ENCODE measurements at places on chromosomes 12 and 14. TPM values are rescaled to one million over a fixed set of nuclear protein-coding genes. Genes with fewer than 3 reads are reported as not detected.

TGFB3 gene
- 200 TPM for polyA plus RNA-seq

GRCh38 chr14:63130531-63130930, 73.7 kb upstream of the RHOJ start:
- no peak for DNase-seq

DNA sequence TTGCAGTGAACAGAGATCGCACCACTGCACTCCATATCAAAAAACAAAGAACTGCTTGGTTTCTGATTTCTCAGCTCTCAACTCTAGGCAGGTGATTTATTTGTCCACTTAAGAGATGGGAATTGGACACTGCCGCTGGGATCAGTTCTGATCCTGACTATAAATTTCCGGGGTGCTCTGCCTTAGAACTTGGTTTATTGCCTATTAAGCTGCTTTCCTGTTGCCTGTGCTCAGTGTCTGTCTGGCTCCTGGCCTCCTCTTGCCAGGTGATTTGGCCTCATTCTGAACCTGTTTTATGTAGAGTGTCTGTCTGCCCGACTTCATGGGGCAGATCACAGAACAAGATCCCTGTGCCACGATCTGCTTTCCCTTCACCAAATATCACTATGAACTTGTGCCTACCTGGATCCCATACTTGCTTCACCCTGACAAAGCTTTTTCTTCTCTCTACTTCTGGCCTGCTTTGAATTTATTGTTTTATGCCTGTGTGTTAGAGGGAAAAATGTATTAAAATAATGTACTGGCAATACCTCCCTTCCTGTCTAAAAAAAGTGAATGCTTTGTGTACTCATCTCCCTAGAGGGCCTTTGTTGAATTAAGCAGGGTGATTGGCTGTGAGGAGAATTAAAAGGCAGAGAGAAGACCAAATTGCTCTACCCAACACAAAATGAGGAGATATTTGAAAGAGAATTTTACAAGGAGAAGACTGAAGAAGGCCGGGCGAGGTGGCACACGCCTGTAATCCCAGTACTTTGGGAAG, 27.6 kb downstream of the CDKN1B start:
- no peak for DNase-seq

SRRM4 gene
- 0.40 TPM for polyA plus RNA-seq

NTF3 gene
- polyA plus RNA-seq: 2.7 TPM

TTC6 gene
- polyA plus RNA-seq: 15.1 TPM

- no peak for DNase-seq
Measured at GRCh38 chr14:91893007-91893406, 25.7 kb upstream of the TC2N start.

PROX2 gene
- polyA plus RNA-seq: 2.2 TPM

- no peak for DNase-seq
Measured at GRCh38 chr14:39581474-39581873, 149.2 kb upstream of the FBXO33 start.

TC2N gene
- polyA plus RNA-seq: 29.2 TPM

DNA sequence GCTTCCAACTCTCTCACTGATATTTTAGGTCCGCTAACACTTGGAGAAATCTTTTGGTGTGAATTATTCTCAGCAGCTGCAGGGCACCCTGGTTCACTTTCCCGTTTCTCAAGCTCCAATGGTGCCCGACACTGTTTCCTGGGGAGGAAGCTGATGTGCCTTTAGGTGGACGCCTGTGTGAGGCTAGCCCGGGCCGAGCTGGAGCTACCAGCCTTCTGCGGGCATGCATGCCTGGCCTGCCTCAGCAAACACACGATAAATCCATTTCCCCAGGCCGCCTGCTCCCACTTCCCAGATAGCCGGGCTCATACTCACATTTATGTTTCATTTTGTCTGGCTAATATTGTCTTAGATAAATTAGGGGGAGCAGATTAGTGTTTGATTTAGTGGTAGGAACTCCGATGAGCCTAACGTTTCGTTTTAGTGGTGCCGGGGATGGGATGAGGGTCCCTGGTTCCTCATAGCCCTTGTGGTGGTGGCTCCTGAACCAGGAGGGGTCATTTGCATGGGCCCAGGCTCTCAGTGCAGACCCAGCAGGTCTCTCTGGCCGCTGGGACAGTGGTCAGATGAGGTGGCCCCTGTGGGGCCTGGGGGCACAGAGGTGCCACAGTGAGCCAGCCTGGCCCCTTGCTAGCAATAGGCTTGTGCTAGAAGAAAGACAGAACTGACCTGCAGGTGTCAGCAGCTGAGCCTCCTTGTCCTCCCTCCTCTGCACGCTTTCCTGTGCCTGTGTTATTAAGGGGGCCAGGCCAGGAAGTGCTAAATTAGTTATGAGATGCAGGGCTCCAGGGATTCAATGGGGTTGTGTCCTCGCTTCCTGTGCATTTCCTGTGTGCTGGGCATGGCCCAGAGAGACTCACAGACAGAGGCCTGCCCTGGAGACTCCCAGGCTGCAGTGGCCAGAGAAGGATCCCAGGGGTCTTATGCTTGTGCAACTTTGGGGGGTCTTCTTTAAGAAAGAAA, 88.3 kb downstream of the KIF26A start:
- no peak for DNase-seq

- no peak for DNase-seq
Measured at GRCh38 chr12:6846316-6846869, 4.7 kb downstream of the CDCA3 start.

BIN2 gene
- 5.0 TPM for polyA plus RNA-seq

KRT7 gene
- polyA plus RNA-seq: 21.6 TPM

DNA sequence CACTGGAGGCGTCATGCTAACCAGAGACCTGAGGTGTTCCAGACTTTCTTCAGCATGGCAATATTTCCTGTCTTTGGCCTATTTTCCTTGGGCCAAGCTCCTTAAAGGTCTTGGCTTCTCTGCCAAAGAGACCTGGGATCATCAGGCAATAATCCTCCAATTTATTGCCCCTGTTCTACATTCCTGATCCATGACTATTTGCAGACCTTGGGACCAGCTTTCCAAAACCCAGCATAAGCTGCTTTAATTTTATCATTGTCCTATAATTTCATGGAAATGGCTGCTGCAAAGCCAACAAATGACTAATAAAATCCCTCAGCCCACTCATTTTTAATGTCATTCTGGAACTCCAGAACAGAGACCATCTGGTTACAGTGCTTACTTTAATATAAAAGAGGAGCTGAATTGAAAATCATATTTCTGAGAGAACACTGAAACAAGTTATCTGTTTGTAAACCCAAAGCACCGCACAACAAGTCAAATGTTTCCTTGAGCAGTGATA, 166.9 kb upstream of the BTG1 start:
- DNase-seq: no peak

DNA sequence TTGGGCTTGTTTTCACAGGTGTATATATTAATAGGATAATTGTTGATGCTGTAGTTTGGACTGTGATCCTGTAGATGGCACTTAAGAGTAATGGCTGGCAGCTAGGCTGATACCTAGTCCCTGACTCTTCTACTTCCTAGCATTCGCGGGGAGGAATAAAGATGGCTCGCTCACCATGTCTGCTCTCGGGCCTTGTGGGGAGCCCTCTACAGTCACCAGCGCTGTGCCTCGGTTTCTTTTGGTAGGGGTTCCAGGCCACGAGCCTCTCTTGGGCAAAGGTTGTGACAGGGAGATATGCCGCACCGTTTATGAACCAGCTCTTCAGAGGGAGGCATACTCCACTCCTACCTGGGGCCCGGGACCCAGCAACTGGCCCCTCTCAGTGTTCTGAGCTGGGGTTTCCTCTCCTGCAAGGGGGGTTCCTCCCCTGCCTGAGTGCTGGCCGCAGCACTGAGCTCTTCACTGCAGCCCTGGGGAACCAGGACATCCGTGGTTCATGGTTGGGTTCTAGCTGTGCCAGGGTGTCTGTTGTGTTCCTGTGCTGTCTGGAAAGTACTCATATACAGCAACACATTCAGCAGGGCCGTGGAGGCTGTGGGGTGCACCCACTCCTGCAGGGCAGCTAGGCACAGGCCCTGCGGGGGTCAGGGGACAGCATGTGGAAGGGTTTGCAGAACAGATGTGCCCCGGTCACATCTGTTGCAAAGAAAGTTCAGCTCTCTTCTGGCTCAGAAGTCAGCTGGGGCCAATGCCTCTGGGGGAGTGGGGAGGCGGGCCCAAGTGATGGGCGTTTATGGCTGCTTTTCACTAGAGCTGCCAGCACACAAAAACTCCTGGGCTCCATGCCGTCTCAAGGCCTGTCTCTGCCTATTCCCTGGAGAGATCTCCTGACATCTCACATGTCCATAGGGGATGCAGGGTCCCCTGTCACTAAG, 147.9 kb downstream of the PPFIA2 start:
- no peak for DNase-seq

GRCh38 chr12:110311903-110312302, 30.9 kb downstream of the ATP2A2 start:
- no peak for DNase-seq

NPFF gene
- 0.65 TPM for polyA plus RNA-seq

KLRK1 gene
- 2.3 TPM for polyA plus RNA-seq

DNA sequence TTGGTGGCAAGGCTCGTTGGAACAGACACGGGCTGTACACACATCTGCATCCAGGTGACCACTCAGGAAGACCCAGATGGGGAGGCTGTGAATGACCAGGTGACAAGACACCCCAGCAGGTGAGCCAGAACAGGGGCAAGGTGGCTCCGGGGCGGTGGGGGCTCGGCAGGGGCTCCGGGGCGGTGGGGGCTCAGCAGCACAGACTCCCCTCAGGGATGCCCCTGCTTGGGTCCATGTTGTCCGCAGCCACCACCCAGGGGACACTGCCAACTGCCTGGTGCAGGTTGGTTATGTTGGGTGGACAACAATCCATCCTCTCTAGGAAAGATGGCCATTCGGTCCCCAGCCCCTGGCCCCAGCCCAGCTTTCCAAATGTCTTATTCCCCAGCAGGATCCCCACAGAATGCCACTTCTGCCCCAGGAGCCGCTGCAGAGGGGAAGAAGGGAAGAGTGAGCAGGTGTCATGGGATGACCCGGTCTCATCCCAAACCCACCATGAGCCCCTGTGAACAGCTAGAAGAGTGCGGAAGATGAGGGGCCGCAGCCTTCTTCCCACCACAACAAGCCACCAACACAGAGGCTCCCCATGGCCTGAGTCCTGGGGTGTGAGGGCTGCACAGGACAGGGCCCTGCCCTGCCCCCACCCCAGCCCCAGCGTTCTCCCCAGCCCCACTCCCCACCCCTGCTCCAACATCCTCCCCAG, 31.4 kb upstream of the C14orf180 start:
- no peak for DNase-seq

DNA sequence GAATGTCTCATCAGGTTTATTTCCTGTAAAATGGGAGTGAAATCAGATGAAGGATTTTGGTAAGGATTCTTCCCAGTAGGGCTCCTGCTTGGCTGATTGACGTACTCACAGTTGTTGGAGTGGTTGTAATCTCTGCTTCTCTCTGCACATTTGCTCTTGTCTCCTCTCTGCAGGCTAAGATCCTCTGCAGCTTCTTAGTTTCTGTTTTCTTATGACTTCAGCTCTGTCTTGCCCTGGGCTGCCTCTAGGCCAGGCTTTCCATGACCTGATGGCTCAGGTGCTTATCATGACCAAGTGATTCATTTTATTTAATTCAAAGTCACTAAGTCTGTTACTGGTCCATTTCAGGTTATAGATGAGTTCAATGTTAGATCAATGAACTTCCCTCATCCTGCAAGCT, 394.5 kb upstream of the DDHD1 start:
- DNase-seq: no peak

DNA sequence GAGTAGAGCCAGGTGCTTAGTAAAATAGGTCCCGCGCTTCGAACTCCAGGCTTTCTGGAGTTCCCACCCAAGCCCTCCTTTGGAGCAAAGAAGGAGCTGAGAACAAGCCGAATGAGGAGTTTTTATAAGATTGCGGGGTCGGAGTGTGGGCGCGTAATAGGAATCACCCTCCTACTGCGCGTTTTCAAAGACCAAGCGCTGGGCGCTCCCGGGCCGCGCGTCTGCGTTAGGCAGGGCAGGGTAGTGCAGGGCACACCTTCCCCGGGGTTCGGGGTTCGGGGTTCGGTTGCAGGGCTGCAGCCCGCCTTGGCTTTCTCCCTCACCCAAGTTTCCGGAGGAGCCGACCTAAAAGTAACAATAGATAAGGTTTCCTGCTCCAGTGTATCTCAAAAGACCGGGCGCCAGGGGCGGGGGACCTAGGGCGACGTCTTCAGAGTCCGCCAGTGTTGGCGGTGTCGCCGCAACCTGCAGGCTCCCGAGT, 3.6 kb downstream of the SSTR1 start:
- DNase-seq: no peak

GRCh38 chr14:73242357-73242901, 5.1 kb downstream of the PAPLN start:
- DNase-seq: no peak

ASPG gene
- polyA plus RNA-seq: 16.1 TPM

DNA sequence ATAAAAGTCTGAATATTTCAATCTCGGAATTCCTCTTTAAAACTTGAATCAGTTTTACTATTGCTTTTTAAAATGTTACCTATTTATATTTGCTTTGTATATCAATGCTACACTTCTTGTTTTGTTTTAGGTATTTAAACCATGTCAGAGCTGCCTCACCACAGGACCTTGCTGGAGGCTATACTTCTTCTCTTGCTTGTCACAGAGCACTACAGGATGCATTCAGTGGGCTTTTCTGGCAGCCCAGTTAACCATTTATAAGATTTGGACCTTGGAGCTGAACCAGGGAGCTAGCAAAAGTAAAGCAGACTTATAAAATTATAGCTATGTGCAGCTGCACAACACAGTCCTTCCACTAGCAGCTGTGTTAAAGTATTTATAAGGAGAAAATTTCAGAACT, 12.8 kb downstream of the TRMT5 start:
- no peak for DNase-seq

- no peak for DNase-seq
Measured at GRCh38 chr14:21098892-21099595, 589 bp upstream of the ZNF219 start.

TMEM63C gene
- 0.88 TPM for polyA plus RNA-seq

POU6F1 gene
- polyA plus RNA-seq: 11.7 TPM

DNA sequence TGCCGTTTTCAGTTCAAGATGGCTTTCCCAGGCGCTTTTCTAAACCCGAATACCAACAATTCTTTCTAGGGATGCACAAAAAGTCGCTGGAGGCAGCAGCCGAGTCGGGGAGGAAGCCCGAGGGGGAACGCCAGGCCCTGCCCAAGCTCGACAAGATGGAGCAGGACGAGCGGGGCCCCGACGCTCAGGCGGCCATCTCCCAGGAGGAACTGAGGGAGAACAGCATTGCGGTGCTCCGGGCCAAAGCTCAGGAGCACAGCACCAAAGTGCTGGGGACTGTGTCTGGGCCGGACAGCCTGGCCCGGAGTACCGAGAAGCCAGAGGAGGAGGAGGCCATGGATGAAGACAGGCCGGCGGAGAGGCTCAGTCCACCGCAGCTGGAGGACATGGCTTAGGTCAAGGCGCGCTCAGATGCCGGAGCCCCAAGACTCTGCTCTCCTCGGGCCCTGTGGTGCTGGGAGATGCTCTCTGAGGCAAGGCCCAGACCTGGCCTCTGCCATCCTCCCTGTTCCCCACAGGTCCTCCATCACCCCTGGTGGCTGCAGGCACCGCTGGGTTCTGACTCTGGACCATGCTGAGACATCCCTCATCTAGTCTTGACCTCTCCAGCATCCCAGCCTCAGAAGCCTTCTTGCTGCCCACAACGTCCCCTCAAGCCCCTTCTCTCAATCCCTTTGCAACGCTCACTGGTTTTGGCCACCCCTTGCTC, 21.4 kb downstream of the VSX2 start:
- no peak for DNase-seq

GRCh38 chr12:5348491-5348890, 83.4 kb upstream of the NTF3 start:
- DNase-seq: no peak

KRT75 gene
- polyA plus RNA-seq: not detected

- DNase-seq: no peak
Measured at GRCh38 chr14:90545966-90546751, 149.3 kb downstream of the CALM1 start.

- DNase-seq: no peak
Measured at GRCh38 chr14:55446127-55446736, 5.8 kb upstream of the TBPL2 start.

GRCh38 chr14:25944020-25944419, 653.8 kb downstream of the NOVA1 start:
- no peak for DNase-seq

GYS2 gene
- 0.32 TPM for polyA plus RNA-seq

All from left lung (tissue), 14 donors.